Stimulated activated CD8-positive, alpha-beta memory T cell treated with anti-CD3 and anti-CD28 coated beads, Interleukin-15, amount 100 ng/mL, for 48 hours (primary cell): ENCODE measurements at places on chromosomes 2 and 18.
A peak's percentile ranks its signal among the peaks of the same experiment; 100 is the strongest.

GRCh38 chr2:98924038-98924830 lies 11.8 kb downstream of the CRACDL start:
- DNase-seq: no peak

DNA sequence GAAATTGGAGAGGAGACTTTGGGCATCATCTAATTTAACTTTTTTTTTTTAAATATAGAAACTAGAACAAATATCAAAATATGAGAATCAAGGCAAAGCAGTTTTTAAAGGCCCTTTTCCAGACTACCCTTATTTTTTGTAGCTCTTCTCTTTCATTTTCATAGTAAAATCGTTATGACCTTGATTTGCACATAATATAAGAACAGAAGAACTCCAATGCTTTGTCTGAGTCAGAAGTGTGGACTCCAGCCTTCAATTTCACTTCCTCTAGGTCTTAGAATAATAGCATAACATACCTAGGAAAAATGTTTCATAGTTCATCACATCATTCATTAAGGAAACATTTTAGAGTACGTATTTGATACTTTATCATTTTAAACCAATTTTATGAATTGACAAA lies 74.4 kb downstream of the ANKRD12 start:
- DNase-seq: no peak

- DNase-seq: no peak
These were observed 117.5 kb downstream of the CD226 start for GRCh38 chr18:69830189-69830588.

- DNase-seq: no peak
These were observed 797 bp downstream of the TTC32 start for GRCh38 chr2:19900931-19901441.

DNA sequence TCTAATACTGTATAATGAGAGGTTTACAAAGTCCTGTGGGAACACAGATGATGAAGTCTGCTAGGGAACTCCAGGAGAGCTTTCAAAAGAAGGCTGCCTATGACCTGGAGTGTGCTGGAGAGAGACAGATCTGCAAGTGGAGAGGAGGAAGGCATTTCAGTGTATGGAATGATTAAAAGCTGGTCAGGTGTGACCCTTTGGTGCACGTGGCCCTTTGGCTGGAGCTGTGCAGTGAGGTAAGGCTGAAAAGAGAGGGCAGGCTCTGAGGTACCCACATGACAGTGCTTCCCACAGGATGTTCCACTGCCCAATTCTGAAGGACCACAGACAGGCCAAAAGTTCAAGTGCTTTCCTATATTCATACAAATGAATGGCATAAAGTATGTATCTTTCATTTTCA lies 157.1 kb downstream of the DYM start:
- DNase-seq: no peak

GRCh38 chr2:74206180-74206688 lies 7.8 kb downstream of the MTHFD2 start:
- peak; percentile 48 for DNase-seq

- no peak for DNase-seq
These were observed 32.6 kb downstream of the MRPL33 start for GRCh38 chr2:27804146-27804545.

GRCh38 chr2:168500516-168500915 lies 44.4 kb downstream of the CERS6 start:
- no peak for DNase-seq

GRCh38 chr2:217393585-217394032 lies 533.7 kb upstream of the TNP1 start:
- DNase-seq: no peak

DNA sequence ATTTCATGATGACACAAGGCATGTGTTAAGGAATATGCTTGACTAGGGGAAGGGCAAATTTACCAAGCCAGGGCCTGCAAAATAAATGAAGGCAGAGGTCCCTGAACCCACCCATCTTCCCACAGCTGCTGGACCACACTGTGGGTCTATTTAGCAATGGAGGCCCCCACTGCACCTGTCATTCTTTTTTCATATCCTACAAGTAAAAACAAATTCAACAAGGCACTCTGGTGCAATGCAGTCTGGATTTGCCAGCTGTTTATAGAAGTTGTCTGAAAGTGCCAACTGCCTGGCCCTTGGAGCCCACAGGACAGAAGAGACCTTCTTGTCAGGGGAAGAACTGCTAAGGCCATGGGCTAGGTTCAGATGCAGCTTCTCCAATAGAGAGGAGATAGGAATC lies 112.8 kb upstream of the ATL2 start:
- no peak for DNase-seq

GRCh38 chr18:46010676-46011075 lies 43.5 kb upstream of the EPG5 start:
- DNase-seq: no peak

DNA sequence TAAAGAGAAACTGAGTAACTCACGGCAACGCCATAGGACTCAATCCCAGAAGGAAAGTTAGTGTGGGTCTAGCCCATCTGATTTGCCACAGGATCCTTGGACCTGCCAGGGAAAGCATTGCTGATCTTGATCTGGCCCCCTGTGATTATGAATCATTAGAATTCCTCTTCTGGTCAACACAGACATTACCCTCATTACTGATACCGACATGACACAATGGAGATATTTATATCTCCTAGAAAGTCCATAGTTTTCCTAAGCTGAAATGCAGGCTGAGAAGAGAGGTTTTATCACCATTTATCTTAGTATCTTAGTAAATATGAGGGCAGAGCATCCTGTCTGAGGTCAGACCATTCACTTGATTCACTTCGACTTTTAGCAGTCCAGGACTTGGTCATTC lies 75.5 kb upstream of the CCDC68 start:
- no peak for DNase-seq

- no peak for DNase-seq
These were observed 169.4 kb downstream of the NBAS start for GRCh38 chr2:15391751-15392150.

DNA sequence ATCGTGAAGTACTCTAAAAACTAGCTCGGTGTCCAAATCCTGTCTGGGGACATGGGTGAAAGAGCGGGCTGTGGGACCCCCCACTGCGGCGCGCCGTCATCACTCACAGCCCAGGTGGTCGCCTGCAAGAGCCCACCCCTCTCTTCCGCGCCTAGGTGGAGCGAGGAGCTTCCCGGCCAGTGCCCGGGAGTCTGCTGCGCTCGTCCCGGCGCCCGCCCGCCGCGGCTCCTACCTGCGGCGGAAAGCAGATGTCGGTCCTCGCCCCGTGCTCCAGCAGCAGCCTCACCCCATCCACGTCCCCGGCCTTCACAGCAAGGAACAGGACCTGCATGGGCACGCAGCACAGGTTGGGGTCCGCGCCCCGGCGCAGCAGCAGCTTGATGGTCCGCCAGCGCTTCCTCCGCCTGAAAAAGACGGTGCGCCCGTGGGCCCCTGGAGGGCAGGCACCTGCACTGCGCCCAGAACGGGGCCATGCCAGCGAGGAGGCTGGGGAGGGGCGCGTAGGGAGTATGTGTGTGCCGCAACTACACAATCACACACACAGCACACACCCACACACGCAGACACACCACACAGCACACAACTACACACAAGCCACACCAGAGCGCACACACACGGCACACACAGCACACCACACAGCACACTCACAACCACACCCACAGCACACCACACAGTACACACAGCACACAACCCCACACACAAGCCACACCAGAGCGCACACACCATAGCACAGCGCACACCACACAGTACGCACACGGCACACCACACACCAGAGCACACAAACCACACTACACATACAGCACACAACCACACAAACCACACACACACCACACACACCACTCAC lies 37.4 kb downstream of the ANKMY1 start:
- DNase-seq: no peak

GRCh38 chr2:171515672-171516298 lies 6.5 kb upstream of the CYBRD1 start:
- no peak for DNase-seq

GRCh38 chr2:32945286-32945685 lies 1.5 kb upstream of the LTBP1 start:
- no peak for DNase-seq

- no peak for DNase-seq
These were observed 106.2 kb downstream of the COBLL1 start for GRCh38 chr2:164735309-164735919.

DNA sequence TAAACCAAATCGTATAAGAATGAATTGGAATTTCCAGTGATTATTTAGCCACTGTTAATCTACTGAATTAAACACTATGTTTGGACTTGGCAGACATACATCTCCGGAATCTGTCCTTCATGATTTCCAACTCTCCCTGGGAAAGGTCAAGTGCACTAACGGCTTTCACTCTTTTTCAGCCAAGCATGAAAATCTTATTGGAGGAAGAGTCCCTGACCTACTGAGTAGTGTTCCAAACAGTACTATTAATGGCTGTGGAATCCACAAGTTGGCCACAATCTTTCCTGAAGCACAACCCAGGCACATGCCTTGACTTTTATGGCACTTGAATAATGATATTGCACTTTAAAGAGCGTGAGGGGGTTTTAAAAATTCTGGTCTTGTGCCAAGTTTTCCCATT lies 318.9 kb upstream of the RND3 start:
- no peak for DNase-seq

GRCh38 chr2:85088921-85089320 lies 44.3 kb upstream of the TCF7L1 start:
- DNase-seq: no peak

- DNase-seq: no peak
These were observed 147.3 kb upstream of the UNC80 start for GRCh38 chr2:209624192-209624938.

- no peak for DNase-seq
These were observed 7.4 kb downstream of the PMAIP1 start for GRCh38 chr18:59907172-59907571.

DNA sequence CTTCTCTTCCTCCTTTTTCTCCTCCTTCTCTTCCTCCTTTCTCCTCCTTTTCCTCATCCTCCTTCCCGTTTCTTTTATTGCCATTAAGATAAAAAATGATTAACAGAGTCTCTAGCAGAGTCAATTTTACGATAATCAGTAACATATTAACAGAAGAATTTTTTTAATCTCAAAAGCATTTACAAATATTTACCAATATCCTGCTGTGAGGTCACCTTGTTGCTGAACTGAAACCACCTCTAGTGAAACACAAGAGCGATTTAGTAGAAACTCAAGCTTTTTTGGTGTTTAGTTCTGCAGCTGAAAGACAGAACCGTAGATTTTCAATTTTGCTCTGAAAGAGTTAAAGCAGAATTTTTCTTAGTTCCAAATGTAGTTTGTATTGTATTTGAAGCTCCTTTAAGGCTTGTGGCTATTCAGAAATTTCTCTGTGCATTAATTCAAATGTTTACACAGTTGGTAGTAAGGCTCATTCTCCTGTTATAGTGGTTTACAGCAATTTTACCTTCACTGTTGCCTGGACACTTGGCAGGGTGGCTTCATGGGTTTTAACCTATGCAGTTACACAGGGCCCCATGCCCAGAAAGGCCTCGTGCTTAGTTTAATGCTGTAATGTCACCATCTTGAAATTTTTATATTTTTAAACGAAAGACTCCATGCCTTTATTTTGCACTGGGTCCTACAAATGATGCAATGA lies 1106.6 kb upstream of the FAM98A start:
- no peak for DNase-seq

- DNase-seq: no peak
These were observed 189.6 kb downstream of the MIB1 start for GRCh38 chr18:21930177-21930576.

DNA sequence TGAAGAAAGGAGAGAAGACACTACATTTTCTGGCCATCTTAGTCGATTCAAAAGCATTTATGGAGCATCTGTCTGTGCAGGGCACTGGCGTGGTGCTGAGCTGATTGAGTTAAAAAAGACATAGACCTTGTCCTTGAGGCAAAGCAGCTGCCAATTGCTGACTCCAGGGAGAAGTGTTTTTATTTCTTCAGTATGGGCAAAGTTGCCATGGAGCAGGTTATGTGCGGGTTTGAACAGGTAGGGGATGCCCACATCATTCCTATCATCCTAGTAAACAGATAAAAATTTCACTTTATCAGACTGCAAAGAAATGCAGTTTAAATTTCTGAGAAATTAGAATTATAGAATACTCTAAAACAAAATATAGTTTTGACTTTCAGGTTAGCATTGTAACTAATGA lies 125.8 kb downstream of the NUP35 start:
- no peak for DNase-seq

GRCh38 chr2:43840965-43841364 lies 2.2 kb downstream of the ABCG8 start:
- no peak for DNase-seq

DNA sequence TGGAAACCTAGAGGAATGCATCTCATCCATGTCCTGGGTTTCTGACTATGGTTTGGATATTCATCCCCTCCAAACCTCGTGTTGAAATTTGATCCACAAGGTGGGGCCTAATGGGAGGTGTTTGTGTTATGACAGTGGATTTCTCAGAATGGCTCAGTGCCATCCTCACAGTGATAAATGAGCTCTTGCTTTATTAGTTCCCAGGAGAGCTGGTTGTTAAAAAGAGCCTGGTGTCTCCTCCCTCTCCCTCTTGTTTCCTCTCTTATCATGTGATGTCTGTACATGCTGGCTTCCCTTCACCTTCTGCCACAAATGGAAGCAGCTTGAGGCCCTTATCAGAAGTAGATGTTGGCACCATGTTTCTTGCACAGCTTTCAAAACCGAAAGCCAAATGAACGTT lies 424.3 kb downstream of the DCC start:
- DNase-seq: no peak

DNA sequence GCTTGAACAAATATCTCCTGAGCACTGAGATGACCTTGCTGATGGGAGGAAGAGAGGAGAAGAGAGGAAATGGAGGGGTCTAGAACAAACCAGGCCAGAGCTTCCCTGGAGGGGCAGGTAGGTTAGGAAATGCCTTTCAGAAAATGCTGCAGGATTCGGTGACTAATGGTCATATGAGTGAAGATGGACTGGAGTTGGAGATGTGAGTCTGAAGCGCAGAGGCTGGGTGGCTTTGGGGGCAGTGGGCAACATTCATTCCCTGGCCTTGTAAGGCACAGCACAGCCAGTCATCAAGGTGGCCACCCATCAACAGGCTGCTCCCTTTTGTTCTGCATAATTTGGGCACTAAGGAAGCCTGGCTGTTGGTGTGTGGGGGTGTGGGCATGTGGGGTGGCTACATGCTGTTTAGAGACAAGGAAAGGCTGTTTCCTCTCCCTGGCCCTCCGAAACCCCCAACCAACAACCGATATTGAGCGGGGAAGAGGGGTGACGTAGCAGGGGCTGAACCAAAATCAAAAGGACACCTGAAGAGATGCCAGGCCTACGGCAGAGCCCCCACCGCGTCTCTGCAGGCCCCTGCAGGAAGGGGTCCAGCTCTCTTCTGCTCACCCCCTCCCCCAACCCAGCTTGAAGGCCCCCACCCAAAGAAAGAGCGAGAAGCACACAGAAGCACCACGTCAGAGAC lies 1.5 kb downstream of the SLC30A3 start:
- no peak for DNase-seq

- DNase-seq: no peak
These were observed 5.4 kb upstream of the KCNE4 start for GRCh38 chr2:223046470-223047040.

- DNase-seq: no peak
These were observed 68.1 kb downstream of the STPG4 start for GRCh38 chr2:47087051-47087450.

DNA sequence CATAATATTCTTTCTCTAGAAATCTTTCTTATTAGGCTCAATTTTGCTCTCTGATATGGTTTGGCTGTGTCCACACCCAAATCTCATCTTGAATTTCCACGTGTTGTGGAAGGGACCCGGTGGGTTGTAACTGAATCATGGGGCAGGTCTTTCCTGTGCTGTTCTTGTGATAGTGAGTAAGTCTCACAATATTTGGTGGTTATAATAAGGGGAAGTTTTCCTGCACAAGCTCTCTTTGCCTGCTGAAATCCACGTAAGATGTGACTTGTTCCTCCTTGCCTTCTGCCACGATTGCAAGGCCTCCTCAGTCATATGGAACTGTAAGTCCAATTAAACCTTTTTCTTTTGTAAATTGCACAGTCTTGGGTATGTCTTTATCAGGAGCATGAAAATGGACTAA lies 73.8 kb downstream of the CAVIN2 start:
- DNase-seq: no peak
